ENCODE measurements at places on chromosomes 7 and 10.

- no peak for DNase-seq
Observed at GRCh38 chr10:43943818-43944360, 295.2 kb upstream of the ZNF32 start.

GRCh38 chr10:126519185-126519584, 130.9 kb upstream of the ADAM12 start:
- no peak for DNase-seq

DNA sequence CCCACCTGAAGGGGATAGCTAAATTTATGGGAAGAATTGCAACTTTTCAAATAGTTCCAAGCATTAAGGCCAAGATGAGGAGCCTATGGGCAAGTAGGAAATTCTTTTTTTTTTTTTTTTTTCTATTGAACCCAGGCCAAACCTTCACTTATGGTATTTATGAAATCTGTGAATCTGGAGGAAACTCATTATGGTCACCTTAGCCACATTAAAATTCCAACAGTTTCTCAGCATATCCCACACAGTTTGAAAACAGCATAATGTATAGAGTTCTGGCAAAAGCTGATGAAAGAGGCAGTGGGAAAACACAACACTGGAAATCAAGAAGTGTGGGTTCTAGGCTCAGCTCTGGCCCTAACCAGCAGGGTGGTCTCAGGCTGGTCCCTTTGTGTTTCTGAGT, 236.9 kb downstream of the PTEN start:
- DNase-seq: no peak

DNA sequence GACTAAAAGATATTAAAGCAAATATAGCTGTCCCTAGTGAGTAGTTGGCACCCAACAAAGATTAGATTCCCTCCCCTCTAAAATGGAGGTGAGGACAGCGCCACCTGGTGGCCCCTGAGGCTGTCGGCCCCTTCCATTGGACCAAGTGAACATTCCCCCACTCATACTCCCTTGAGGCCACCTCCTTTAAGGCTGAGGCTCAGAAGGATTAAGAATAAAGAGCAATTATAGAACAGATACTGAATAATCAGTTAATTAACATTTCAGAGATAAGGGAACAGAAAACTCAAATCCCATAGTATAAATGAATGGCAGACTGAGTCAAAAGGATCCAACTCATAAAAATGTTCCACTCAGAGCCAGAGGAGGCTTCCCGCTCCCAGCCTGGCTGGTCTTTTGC, 130.4 kb upstream of the GHITM start:
- DNase-seq: no peak

- DNase-seq: no peak
Observed at GRCh38 chr7:6317797-6318438, 45.5 kb upstream of the CYTH3 start.

- DNase-seq: no peak
Observed at GRCh38 chr7:33788531-33788930, 116.8 kb upstream of the BMPER start.

DNA sequence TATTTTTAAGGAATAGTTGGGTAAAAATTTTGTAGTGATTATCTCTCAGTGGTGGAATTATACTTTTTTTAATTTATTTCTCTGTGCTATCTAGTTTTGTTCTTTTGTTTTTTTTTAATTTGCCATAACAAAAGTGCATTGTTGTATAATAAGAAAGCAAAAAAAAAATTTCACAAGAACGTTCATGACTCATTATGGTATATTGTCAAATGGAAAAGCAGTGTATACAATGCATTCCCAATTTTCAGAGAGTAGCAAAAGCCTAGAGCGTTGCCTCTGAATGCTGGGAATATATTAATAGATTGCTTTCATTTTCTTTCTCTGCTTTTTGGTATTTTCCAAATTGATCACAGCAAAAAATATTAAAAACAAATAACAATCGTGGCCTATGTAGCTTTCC, 46.3 kb upstream of the GPAM start:
- DNase-seq: no peak

All from amygdala (tissue), 56 donors.